Activated T-cell treated with anti-CD3 and anti-CD28 coated beads for 1 hour (primary cell): ENCODE measurements at places on chromosomes 3 and 15.

- DNase-seq, result no peak
Observed at GRCh38 chr3:60215946-60216345, 1035.3 kb downstream of the FHIT start.

DNA sequence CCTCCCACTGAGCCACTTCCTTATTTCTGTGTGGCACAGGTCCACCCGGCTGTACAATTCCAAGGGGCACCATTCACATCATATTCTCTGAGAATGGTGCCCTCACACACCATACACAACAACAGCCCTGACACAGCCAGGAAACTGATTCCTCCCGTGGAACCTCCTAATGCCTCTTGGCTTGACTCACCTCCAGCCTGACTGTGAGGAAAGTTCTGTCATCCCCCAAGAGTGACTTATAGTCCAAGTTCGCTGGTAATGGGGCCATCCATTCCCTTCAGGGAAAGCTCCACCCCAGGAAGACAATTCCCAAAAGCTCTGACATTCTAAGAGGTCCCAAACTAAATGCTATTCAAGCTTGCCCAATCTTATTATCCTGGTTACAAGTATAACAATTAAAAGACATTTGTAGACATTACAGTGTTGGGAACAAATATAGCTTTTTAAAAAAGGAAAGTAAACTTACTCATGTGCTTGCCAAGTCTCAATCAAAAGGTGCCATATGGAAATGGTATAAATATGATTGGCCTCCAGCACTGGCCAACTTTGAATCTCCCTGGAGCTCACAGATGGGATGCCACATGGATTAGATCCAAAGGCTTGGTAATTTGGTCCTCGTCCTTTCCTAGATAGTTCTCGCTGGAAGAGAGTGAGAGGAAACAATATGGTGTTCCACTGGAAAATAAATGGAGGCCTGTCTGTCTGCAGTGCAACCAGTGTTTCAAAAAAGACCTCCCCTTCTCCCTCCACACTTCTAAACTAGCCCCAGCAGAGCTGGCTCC is 56.3 kb upstream of the PSMD6 start:
- no peak for DNase-seq

- DNase-seq, result no peak
Observed at GRCh38 chr3:146605106-146605505, at the start of gene PLSCR5. Gene PLSCR5, minus strand, starts transcription at chr3:146605346. Its CDS starts 134 bp downstream, at chr3:146605212.

GRCh38 chr3:125134952-125135351 is 77.6 kb downstream of the SLC12A8 start:
- no peak for DNase-seq

DNA sequence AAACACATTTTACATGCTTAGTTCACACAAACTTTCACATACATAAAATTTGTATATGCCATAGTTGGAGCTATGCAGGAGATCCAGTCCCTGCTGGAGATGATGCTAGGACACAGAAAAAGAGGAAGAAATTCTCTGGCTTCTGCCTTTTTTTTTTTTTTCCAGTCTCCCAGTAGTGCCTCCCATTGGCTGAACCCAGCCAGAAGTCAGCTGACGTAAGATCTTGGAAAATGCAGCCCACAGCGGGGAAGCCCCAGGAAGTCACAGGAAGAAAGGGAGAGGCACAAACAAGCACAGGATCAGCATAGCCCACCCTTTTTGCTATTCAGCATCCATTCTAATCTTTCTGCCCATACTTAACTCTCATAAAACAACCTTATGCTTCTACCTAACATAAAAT is 38.5 kb downstream of the SCN11A start:
- DNase-seq, result no peak

GRCh38 chr3:153247331-153248330 is 85.6 kb downstream of the RAP2B start:
- no peak for DNase-seq

GRCh38 chr3:130480736-130481135 is 36.2 kb upstream of the COL6A6 start:
- no peak for DNase-seq

GRCh38 chr15:52256366-52256765 is 39.2 kb downstream of the MYO5C start:
- DNase-seq, result peak; percentile 58
